ENCODE measurements at places on chromosomes 6 and 20. TPM values are rescaled to one million over a fixed set of nuclear protein-coding genes. Genes with fewer than 3 reads are reported as not detected.
A peak's percentile ranks its signal among the peaks of the same experiment; 100 is the strongest.

GRCh38 chr6:26594730-26595632, 1.8 kb upstream of the ABT1 start:
- DNase-seq: peak; percentile 74

DNA sequence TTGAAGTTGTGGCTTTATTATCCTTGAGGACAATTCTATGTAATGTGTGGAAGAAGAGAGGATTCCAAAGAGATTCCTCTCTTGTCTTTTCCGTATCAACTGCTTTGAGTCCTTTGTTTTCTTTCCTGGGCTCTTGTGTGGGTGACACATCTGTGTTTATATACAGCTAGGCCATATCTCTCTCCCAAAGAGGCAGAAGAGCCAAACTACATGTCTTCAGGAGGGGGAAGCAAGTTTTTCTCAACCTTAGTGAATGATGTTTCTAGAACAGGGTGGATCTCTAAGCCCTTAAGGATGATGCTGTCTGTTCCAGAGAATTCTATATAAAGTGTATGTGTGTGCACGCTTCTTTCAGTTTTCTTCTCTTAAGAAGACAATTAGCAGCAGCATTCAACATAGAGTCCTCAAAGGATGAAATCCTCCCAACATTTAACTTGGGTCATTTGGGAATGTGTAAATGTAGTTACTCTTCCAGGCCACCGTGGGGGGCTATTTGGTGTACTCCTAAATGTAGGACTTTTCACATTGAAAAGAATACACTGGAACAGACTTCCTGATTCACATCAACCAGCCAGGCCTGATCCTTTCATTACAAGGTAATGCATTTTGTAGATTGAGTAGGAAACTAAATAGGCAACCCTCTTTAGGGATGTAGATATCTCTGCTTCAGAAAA, 92.8 kb upstream of the EEF1E1 start:
- no peak for DNase-seq

- DNase-seq: no peak
Measured at GRCh38 chr6:107932580-107932979, 25.4 kb downstream of the SEC63 start.

GRCh38 chr6:57294862-57295445, 22.5 kb upstream of the PRIM2 start:
- no peak for DNase-seq

DNA sequence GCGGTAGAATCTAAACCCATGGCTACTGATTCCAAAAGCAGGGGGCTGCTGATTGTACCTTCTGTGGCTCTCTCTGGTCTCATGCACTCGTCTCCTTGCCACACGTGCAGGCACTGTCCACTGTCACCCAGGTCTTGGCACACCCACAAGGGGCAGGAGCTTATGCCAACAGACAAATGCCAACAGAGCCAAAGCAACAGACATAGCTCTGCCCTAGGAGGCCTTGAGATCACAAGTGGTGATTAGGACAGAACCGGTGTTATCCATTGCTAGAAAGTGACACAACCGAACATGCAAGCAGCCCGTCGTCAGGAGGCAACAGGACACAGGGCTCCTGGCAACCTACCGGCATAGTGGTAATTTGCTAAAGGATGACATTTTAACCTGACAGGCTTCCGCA, 36.8 kb upstream of the MRPS10 start:
- DNase-seq: no peak

DNA sequence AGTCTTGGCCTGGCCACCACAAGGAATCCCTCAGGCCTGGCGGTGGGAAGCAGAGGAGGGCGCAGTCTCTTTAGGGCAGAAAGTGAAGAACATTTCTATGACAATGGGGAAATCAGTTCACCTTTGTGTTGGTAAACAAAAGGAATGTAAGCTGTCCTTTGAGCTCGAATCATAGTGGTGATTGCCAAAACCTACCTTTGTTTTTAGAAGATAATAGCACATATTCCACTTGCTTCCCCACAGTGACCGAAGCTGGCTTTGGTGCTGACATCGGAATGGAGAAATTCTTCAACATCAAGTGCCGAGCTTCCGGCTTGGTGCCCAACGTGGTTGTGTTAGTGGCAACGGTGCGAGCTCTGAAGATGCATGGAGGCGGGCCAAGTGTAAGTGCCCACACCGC, 144.1 kb downstream of the MTHFD1L start:
- DNase-seq: no peak

- DNase-seq: no peak
Measured at GRCh38 chr6:35650015-35650414, 38.7 kb downstream of the FKBP5 start.

GRCh38 chr6:37308069-37308815, 45.5 kb upstream of the RNF8 start:
- no peak for DNase-seq

- no peak for DNase-seq
Measured at GRCh38 chr6:56033401-56033800, 158.0 kb upstream of the BMP5 start.

GRCh38 chr20:21224217-21224616, 78.9 kb upstream of the XRN2 start:
- no peak for DNase-seq

DNA sequence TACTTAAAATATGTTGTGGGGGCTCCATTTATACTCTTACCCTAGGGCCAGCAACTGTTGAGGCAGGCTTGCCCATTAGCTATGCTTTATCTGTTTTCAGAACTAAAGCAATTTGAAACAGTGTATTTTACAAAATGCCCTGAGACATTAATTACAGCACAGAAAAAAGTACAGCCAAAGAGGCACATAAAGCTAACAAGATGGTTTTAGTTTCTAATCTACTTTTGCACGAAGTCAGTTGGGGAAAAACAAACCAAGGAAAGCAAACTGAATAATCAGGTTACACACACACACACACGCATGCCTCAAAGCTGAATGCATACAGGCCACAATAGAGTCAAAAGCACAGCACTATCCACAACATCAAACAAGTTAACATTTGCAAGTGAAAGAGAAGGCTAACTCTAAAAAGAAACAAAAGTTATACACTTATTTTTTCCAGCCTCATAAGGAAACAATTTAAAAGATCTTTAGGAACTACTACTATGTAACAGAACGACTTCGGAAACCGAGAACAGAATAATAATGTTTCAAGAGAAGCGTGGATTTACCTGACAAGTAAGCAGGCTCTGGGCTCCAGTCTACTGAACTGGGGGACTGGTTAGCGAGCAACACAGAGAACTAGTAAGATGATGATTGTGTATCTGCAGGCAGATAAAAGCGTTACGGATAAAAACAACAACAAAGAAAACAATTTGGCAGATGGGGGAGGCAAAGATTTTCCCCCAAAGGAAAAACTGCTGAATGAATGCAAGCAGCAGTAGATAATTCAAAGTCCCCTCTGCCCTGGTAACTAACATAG, 1.7 kb downstream of the SYCP2 start:
- no peak for DNase-seq

DNA sequence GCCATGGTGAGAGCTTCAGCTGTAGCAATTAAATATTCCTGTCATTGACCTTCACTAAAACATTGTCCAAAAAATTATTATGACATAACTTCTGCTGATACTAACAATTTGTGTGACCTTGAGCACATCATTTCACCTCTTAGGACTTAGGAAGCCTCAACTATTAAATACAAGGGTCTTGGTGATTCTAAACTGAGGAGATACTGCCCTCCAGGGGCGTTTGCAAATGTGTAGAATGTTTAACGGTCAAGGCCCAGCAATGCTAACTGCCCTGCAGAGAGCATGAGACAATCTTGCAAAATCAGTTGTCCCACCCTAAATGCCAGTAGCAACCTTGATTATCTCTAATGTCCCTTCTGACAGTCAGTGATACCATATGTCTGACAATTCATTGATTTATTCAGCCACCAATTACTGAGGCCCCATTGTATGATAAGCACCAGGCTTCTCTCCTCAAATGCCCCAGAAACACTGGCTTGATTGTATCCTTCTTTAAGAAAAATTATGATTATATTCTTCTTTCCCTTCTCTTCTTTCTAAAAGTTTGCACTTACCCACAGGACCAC, 284.1 kb upstream of the PLN start:
- DNase-seq: no peak

GRCh38 chr6:26128013-26128771, 41.0 kb downstream of the HFE start:
- no peak for DNase-seq

DNA sequence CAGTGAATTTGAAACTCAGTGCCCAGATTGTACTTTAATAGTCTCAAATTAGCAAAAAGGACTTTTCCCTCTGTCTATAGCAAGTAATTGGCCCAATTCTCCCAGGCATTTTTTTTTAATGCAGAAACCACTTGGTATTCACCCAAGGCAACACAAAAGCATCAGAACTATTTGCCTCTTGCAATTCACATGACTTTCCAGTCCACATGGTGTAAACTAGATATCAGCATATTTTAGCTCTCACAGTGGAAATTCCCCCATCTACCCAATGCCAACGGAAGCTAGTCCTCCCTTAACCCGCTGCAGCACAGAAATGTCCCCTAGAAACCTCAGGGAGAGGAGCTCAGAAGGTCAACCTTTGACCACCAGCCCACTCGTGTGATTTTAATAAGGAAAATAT, 103.4 kb upstream of the CDYL start:
- no peak for DNase-seq

- DNase-seq: no peak
Measured at GRCh38 chr20:62027698-62028321, 37.9 kb downstream of the TAF4 start.

DNA sequence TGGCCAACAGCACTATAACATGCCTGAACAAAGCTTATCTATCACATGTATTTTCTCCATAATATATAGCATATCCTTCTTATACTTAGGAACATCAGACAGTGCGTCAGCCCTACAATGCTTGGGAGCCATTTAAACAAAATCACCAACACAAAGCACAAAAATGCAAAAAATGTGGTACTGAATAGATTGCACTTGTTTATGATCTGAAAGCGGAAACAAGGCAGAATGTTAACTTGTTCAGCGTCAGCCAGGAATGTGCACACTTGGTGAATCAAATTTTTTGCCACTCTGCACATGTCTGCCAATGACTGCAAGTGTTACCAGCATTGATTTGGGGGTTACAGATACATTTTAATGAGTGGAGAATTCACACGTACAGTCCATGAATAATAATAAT, 14.8 kb downstream of the SLC35A1 start:
- DNase-seq: no peak

- DNase-seq: no peak
Measured at GRCh38 chr6:13923527-13924145, 1.1 kb upstream of the RNF182 start.

DNA sequence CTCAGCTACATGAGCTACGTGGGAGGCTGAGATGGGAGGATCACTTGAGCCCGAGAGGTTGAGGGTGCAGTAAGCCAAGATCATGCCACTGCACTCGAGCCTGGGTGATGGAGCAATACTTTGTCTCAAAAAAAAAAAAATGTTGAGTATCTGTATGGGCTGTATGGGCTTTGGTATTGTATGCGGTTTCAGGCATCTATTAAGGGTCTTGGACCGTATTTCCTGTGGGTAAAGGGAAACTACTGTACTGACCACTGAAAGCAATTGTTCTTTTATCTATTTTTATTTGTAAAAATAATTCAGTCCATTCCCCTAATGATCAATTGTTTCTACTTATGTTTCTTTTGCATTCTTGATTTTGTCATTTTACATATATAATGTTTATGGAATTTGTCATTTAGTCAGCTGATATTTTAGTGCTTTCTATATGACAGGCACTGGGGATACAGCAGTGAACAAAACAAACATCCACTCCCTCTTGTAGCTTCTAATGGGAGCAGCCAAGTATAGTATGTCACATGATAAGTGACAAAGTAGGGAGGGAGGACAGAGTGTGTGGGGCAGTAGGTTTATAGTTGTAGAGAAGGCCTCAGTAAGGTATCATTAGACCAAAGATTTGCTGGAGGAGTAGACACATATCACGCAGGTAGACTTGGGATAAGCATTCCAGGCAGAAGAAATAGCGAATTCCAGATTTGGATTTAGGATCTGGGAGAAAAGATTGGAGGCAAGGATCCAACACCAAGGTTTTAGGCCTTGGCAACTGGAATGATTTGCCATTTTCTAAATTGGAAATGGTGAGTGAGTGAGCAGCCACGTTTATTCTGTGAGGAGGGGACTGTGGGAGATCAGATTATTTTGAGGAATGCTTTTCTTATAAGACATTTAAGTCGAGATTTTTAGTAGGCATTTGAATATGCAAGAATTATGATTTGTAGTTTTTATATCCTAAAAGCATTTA, 6.0 kb downstream of the PCMT1 start:
- DNase-seq: no peak

DNA sequence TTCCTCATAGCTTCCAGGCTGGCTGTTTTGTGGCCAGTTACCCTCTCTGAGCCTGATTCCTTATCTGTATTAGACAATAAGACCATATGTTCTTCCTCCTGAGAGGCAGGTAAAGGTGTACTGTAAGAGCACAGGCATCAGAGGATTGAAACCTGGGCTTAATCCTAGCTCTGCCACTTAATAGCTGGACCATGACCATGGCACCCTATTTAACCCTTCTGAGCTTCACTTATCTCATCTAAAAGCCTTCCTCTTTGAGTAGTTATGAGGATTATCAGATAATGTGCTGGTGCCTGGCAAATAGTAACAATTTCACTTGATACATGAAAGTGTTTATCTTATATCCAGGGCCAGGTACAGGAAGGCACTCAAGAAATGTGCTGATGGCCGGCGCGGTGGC, 34.9 kb downstream of the BCL2L1 start:
- DNase-seq: no peak

Gene HLA-DPB1
- not detected for total RNA-seq

Gene COL11A2
- total RNA-seq: not detected

Gene AK9
- total RNA-seq: 4.7 TPM

Gene PHF3
- 28.8 TPM for total RNA-seq

Gene HIVEP2
- total RNA-seq: 2.7 TPM

Gene SCAF8
- 23.4 TPM for total RNA-seq

Gene HSD17B8
- 10.3 TPM for total RNA-seq

Gene TCF19
- total RNA-seq: 5.8 TPM

Gene POM121L2
- not detected for total RNA-seq

Gene TMEM244
- not detected for total RNA-seq

Gene CST5
- not detected for total RNA-seq

Gene FGD2
- total RNA-seq: not detected

Gene LIN28B
- total RNA-seq: not detected

Gene ACOT13
- total RNA-seq: 33.4 TPM

Gene CHRNA4
- 0.84 TPM for total RNA-seq

Gene CASS4
- 0.05 TPM for total RNA-seq

Gene RMND1
- 27.4 TPM for total RNA-seq

All from NCI-H460 (cell line).